ENCODE measurements at places on chromosomes 2 and 18.

- peak; percentile 24 for DNase-seq
Observed at GRCh38 chr2:48016225-48017019, 110.1 kb upstream of the FBXO11 start.

- no peak for DNase-seq
Observed at GRCh38 chr2:215750763-215751162, 262.6 kb downstream of the MREG start.

DNA sequence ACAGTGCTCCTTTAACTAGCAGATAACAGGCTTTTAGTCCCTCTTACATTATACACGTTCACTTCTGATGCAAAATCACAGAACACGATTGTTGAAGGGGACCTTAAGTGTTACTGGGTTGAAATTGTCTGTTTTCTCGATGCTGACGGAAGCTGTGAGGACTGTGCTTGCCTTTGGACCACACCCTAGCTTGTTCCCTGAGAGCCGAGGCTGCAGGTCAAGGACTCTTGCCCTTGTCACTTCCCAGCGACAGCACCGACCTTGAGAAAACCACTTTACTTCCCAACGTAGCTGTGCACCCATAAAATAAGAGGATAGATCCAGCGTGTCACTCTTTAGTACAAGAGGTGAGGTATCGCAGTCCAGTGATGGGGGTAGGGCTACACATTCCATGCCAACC lies 701.0 kb downstream of the DCDC2C start:
- DNase-seq = no peak

DNA sequence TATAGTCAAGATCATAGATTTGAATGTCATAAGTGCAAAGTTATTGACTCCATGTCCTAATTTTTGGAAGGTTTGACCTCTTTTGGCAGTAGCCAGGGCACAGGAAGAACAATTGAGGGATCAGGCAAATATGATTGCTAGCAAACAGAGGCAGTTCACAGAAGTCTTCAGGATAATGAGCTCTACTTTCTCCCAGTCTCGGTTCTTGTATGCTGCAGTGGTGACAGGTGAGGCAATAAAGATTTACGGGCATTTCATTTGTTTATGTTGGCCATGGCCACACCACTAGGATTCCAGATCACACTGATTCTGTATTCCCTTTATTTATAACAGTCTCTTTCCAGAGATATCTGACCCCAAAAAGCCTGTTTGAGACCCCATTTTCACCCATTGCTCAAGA lies 137.5 kb downstream of the UBR3 start:
- DNase-seq = no peak

GRCh38 chr18:58015065-58015780 lies 28.8 kb upstream of the NEDD4L start:
- no peak for DNase-seq

DNA sequence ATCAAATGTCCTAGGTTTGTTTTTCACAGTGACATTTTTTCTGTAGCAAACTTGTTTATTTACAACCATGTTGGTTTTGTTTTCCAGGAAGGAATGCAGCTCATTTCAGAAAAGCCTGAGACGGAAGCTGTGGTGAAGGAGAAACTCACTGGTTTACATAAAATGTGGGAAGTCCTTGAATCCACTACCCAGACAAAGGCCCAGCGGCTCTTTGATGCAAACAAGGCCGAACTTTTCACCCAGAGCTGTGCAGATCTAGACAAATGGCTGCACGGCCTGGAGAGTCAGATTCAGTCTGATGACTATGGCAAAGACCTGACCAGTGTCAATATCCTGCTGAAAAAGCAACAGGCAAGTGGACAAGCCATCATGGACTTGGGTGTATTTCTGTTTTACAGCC lies 79.2 kb upstream of the EML6 start:
- no peak for DNase-seq
